ENCODE measurements at places on chromosomes 2 and 18.

DNA sequence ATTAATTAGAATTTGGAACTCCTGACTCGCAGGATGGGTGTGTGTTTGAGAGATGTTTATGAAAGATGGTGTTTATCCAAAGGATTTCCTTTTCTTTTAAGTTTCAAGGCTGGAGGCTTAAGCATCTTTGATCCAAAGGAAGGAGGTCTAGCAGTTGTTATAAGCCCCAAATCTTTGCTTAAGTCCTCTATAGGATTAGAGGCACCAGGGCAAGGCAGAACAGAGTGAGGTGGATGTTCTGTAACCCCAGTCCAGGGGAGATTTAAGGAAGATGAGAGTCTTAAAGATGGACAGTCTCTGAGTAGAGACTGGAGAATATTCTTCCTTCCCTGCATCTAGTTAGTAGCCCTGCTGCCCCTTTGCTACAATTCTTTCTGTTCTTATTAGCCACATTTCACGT lies 17.5 kb downstream of the LBH start:
- DNase-seq = no peak

DNA sequence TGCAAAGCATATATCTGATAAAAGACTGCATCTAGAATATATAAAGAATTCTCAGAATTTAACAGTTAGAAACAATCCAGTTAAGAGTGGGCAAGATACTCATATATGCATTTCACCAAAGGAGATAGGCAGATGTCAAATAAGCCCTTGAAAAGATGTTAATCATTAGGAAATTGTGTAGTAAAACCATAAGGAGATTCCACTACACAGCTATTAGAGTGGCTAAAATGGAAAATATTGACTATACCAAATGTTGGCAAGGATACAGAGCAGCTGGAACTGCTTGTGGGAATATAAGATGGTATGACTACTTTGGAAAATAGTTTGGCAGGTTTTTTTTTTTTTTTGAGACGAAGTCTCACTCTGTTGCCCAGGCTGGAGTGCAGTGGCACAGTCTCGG lies 59.5 kb downstream of the CAB39 start:
- DNase-seq = no peak

DNA sequence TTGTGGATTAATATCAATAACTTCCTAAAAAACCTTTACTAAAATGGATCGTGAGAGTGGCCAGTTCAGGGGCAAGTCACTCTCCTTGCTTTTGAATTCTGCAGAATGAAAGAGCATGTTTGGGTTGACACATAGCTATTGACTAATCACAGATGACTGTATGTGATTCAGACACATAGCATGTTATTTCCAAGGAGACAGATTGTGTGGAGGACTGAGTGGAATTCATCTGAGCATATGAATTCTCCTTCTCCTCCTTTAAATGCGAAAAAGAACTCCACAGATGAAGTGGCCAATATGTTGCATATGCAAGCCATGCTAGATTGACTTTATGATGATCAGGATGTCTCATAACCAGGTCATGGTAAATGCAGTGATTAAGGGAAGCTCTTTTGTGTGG lies 249.4 kb upstream of the FAM98A start:
- DNase-seq = peak; percentile 75

DNA sequence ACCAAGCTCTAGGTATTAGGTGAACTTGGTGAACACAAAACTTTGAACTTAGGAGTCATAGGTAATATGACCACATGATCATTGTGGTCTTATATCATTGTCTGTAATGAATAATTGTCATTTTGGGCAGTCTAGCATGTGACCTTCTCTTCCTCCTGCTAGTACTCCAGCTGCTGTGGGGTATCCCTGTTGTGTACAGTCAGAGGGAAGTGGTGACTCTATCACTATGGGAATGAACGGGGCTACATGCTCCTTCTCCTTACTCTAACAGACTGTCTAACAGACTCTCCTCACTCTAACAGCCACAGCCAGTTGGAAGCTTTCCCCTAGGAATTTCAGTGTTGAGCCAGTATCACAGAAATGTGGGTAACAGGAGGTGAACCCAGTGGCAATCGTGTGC lies 68.2 kb upstream of the NEDD4L start:
- no peak for DNase-seq

DNA sequence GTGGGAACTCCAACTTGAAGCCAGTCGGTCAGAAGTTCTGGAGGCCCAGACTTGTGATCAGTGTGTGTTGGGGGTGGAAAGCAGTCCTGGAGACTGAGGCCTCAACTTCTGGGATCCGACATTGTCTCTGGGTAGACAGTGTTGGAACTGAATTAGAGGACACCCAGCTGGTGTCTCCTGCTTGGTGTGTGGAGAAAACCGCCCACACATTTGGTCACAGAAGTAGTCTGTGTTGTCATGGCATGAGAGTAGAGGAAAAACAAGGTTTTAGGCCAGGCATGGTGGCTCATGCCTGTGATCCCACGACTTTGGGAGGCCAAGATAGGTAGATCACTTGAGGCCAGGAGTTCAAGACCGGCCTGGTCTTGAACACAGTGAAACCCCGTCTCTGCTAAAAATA lies 51.5 kb downstream of the PUM2 start:
- DNase-seq = no peak

GRCh38 chr18:33210575-33211189 lies 229.8 kb downstream of the CCDC178 start:
- DNase-seq = peak; percentile 21

All from amniotic stem cell (primary cell).